Stimulated activated CD4-positive, alpha-beta T cell treated with anti-CD3 and anti-CD28 coated beads, Interleukin-1b, Interleukin-23, amount 100 ng/mL, for 1 hour (primary cell): ENCODE measurements at places on chromosomes 6 and 20.

DNA sequence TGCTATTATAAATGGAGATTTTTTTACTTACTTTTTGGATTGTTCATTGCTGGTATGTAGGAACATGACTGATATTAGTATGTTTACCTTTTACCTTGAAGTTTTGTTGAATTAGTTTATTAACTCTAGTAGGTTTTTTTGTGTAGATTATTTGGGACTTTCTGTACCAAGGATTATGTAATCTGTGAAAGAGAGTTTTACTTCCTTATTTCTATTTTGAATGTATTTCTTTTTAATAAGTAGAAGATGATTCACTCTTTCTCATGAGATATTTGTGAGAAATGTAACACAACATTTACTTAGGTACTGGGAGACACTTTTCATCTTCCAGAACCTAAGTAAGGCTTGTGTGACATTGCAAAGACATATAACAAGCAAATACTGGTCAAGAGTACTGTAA, 473.9 kb upstream of the HS3ST5 start:
- DNase-seq: no peak

GRCh38 chr6:39320363-39320984, 2.0 kb downstream of the KCNK16 start:
- DNase-seq: no peak

DNA sequence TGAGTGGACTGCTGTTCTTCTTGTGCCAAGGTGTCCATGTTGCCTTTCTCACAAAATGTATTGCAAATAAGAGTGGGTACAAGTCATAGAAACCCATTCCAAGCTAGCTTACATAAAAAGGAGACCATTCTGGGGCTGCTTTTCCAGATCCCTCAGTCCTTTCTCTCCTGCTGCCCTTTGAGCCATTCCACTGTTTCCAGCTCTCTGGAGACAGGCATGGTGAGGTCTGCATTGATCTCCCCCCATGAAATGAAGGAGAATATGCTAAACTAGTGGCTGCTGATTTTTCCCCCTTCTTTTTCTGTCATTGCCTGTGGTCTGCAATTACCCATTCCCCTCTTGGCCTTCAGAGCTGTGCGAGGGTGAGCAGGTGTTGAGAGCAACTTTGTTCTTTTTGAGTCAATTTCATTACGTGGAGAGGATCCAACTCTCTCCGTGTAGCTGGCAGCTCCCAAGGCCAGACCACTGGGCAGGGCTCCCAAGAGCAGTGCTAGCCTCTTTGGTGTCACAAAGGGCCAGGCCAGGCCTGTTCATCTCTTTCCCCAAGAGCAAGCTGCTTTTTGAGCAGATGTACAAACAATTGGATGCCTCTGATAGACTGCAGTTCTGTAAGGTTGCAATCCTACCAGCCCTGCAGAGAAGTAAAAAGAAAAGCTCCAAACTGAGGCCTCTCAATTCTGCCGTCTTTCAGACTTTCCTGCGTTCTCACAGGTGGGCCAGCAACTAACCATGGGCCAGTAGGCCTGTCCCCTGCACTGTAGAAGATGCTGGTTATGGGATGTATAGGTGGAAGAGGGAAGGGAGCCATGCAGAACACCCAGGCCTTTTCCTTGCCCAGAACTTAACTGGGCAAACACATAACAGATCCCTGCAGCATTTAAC, 96.1 kb upstream of the ARMC2 start:
- no peak for DNase-seq

- no peak for DNase-seq
Observed at GRCh38 chr6:63389191-63389844, 69.5 kb upstream of the LGSN start.

- DNase-seq: no peak
Observed at GRCh38 chr20:53328961-53329360, 264.7 kb downstream of the ZNF217 start.

- DNase-seq: no peak
Observed at GRCh38 chr6:164982389-164982788, 327.0 kb downstream of the C6orf118 start.

DNA sequence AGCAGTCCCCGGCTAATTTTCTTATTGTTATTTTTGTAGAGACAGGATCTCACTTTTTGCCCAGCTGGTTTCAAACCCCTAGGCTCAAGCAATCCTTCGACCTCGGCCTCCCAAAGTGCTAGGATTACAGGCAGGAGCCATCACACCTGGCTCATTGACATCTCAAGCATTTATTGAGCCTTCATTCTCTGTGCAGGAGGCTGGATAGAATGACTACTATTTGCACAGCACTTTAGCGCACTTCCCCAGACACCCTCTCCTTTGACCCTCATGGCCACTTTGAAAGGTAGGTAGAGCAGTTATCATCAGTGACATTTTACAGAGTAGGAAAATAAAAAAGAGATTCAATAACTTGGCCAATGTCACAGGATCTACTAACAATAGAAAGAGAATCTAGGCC, 124.0 kb upstream of the STXBP5 start:
- DNase-seq: no peak

DNA sequence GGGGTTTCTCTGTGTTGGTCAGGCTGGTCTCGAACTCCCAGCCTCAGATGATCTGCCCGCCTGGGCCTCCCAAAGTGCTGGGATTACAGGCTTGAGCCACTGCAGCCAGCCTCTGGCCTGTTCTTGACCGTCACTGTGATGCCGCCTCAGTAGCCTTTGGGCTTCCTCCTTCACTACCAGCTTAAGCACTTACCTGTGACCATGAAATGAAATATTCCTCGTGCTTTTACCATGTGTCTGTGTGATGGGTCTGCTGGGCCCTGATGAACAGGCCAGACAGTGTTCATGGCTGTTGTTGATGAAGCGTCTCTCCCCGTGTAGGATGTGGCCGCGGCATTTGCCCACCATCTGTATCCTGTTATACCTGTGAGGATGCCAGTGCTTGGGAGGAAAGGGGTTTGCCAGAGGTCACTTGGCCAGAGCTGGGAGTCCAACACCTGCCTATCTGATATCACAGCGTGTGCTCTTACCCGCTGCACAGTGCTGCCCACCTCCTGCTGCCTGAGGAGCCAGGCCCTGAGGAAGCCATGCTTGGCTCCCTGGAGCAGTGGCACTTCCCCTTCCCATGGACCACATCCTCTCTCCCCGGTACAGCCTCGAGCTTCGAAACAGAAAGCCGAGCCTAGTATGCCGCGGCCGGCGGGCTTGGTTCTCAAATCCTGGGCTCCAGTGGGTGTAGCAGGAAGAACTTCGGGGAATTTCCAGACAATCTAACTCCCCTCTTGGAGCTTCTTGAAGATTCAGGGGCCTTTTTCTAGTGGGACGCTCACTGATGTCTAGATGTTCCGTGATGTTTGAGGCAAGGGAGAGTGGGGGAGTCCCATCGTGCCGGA, 167.9 kb downstream of the ZDHHC14 start:
- no peak for DNase-seq

GRCh38 chr6:16674801-16675392, 86.4 kb downstream of the ATXN1 start:
- no peak for DNase-seq

- DNase-seq: no peak
Observed at GRCh38 chr6:4788953-4789584, 12.9 kb downstream of the CDYL start.

- DNase-seq: no peak
Observed at GRCh38 chr20:41609474-41609873, 8.7 kb downstream of the CHD6 start.

DNA sequence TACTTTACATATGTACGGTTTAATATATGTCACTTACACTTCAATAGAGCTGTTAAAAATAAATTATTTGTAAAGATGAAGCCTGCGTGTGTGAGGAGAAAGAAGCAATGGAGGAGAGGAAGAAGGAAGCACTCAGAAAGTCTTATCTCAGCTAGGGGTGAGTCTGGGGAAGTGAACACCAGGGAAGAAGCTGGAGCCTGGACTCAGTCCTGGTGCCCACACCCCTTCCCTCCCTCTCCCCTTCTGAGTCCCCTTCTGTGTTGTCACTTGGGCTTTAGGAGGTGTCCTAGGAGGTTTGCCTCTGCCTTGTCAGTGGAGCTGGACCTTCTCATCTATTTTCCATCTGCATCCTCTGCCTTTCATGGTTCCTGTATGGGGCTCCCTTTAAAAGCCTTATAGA, 1.9 kb downstream of the SIRPB2 start:
- no peak for DNase-seq

GRCh38 chr20:2151858-2152281, 50.2 kb downstream of the STK35 start:
- no peak for DNase-seq

- DNase-seq: no peak
Observed at GRCh38 chr6:150435360-150435759, 66.5 kb downstream of the IYD start.

DNA sequence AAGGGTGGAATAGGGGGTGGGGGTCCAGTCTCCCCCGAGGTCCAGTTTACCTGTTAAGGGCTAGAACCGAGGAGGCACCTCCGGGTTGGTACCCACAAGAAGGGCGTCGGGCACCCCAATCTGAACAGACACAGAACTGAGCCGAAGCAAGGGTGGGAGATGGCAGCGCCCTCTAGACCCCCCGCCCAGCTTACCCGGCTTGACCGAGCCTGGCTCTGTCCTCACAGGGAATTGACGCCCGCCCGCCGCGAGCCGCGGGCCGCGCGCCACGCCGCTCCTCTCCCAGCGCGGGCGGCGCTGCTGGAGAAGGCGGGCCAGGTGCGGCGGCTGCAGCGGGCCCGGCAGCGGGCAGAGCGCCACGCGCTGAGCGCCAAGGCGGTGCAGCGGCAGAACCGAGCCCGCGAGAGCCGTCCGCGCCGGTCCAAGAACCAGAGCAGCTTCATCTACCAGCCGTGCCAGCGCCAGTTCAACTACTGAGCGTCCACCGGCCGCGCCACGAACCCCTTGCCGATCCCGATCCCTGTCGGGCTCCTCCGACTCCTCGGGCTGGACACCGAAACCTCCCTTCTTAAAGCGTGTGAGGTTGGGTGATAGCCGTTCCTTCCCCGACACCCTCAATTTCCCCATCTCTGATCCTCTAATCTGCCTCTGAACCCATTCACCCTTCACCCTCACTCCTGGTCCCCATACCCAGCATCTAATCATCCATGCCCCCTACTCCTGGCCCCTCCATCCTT, 5.9 kb downstream of the TP53INP2 start:
- no peak for DNase-seq

GRCh38 chr6:3403238-3404173, 53.3 kb downstream of the SLC22A23 start:
- DNase-seq: no peak

- no peak for DNase-seq
Observed at GRCh38 chr20:33863440-33864323, 52.5 kb downstream of the CHMP4B start.

DNA sequence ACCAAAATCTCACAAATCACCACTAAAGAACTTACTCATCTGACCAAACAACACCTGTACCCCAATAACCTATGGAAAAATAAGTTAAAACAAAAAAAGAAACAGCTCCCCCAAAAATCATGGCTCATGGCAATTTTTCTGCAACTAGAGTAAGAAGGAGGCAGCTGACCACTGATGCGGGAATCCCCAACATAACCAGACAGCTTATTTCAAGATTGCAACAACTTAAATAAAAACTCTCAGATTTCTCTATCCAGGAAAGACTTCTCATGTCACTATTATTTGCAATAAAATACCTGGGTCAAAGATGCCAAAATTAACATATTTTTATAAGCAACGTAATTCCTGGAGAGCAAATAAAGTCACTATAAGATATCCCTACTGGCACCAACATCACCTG, 128.1 kb upstream of the LY86 start:
- DNase-seq: no peak

DNA sequence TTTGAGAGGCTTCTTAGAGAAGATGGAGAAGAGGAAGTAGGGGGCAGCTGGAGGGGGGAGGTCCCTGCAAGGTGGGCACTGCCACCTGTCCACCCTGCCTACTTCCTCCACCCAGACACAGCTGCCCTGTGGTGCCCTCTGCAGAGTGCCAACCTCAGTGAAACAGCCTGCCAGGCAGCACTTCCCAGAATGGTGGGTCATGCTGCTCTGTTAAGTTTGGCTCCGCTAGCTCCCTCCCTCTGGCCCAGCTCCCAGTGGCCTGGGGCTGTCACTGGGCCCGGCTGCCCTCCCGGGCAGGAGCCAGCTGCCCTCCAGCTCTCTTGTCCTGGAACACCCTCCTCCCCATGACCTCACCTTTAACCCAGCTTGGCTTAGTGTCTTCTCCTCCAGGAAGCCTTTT, 5.1 kb upstream of the EPB41L1 start:
- no peak for DNase-seq

GRCh38 chr6:97819710-97820109, 536.7 kb upstream of the MMS22L start:
- DNase-seq: no peak

- no peak for DNase-seq
Observed at GRCh38 chr6:150177952-150178520, 35.2 kb downstream of the PPP1R14C start.
